Upper lobe of left lung (tissue), 6 donors: ENCODE measurements at places on chromosomes 6 and 20. TPM values are rescaled to one million over a fixed set of nuclear protein-coding genes. Genes with fewer than 3 reads are reported as not detected.

DNA sequence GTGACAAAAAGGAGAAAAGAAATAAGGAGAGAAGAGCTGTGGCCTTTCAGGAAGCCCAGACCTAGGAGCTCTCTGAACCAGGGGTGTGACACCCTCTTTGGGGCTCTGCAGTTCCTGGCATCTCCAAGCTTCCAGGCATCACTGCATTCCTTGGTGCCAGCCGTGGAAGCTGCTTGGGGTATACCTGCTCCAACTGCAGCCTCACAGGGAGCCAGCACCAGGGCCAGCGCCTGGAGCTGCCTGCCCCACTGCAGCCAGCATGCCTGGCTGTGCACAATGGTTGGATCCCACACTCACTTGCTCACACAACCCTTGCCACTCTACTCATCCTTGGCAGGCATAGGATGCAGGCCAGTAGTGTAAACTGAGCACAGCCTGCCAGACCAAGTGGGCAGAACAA lies 242.1 kb upstream of the GJE1 start:
- H3K36me3 ChIP-seq = no peaks in the 10 kb centered on the region
- no peak overlapping the region for H3K4me3 ChIP-seq
- no peak overlapping the region for H3K27ac ChIP-seq
- H3K4me1 ChIP-seq = no peaks in the 10 kb centered on the region
- H3K27me3 ChIP-seq = no peaks in the 10 kb centered on the region

GRCh38 chr6:167113935-167114910 lies 8.7 kb upstream of the CCR6 start:
- no peak overlapping the region for H3K4me3 ChIP-seq
- H3K4me1 ChIP-seq = no peaks in the 10 kb centered on the region

DNA sequence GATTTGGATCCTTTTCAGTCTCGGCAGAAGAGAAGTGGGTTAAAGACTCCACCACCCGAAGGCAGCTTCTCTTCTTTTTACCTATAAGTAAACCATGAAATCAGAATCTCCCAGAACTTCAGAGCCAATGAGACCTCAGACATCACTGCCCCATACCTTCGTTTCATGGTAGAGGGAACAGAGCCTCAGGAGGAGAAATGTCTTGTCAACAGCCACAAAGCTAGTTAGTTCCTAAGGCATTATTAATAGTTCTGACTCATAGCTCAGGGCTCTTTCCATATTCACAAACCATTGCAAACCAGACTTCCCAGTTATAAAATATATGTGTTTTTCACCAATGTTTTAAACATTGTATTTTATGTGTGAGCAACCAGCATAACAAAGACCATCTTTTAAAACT lies 118.7 kb upstream of the RIPOR2 start:
- DNase-seq = no peak
- no peak overlapping the region for H3K4me3 ChIP-seq
- no peaks in the 10 kb centered on the region for H3K4me1 ChIP-seq

DNA sequence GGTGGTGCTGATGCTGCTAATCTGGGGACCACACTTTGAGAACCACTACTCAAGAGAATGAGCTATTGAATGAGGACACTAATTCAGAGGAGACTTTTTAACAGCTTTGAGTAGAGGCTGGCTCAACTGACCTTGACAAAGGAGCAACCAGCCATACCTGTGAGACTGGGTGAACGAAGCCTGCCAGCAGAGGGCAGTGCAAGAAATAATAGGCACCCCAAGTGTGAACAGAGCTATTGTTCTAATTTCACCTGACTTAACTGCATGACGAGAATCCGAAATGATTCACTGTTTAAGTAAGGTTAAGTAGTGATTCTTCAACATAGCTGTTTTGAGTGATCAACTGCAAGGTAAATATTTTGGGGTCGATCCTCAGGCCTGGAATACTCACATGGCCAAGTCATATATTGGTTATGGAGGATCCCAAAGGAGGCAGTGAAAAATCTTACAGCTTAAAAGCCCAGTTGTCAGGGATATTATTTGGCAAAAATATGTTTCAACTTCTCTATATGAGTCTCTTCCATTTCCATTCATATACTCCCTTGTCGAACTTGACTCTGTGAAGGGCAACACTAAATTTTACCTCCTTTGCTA lies 550.5 kb upstream of the MARCKS start:
- H3K27me3 ChIP-seq = no peaks in the 10 kb centered on the region
- H3K4me3 ChIP-seq = no peak overlapping the region
- H3K36me3 ChIP-seq = no peaks in the 10 kb centered on the region
- no peaks in the 10 kb centered on the region for H3K4me1 ChIP-seq

GRCh38 chr6:152078804-152079203 lies 271.3 kb downstream of the ESR1 start:
- H3K4me3 ChIP-seq = no peak overlapping the region
- no peaks in the 10 kb centered on the region for H3K36me3 ChIP-seq
- no peaks in the 10 kb centered on the region for H3K4me1 ChIP-seq
- H3K27me3 ChIP-seq = no peaks in the 10 kb centered on the region
- no peak overlapping the region for H3K27ac ChIP-seq

Gene TNF
- 3.6 TPM for total RNA-seq

Gene IP6K3
- total RNA-seq = 5.7 TPM
